ENCODE measurements at places on chromosomes 4 and X. TPM values are rescaled to one million over a fixed set of nuclear protein-coding genes. Genes with fewer than 3 reads are reported as not detected.

GRCh38 chr4:53040459-53040815, 178.3 kb downstream of the RASL11B start:
- no peak for DNase-seq

DNA sequence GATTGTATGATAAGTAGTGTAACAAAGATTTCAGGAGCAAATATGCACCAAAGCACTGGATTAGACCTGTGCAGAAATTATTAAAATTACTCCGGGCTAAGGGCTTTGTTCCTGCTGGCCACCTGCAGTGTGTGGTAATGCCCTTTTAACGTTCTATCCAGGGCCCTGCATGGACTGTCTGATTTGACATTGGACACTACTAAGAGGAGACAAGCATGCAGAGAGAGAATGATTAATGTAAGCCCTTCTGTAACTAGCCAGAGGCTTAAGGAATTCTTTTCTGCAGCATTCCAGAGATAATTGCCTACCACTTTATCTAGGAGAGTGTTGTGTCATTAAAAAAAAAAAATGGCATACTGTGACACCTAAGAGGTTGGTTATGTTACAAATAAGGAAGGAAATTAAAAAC, 117.0 kb downstream of the PCDH7 start:
- no peak for DNase-seq

DNA sequence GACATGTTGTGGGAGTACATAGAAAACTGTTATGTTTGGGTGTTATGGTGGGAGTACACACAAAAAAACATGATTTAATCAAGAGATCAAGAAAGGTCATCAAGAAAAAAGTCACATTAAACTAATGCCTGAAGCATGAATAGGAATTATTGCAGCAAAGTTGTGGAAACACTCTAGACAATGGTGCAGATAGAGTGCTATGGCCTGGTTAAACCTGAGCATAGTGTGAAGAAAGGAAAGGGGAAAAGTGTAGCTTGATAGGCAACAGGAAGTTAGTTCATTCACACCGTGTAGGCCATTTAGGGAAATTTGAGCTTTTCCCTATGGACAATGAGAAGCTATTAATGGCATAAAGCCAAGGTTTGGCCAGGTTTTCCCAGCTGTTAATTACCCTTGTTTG, 162.1 kb upstream of the EMCN start:
- DNase-seq = no peak

GRCh38 chr4:1305781-1306455, 16.2 kb downstream of the MAEA start:
- DNase-seq = no peak

- DNase-seq = no peak
Measured at GRCh38 chrX:40844471-40844870, 109.1 kb upstream of the MED14 start.

The RBM47 gene
- not detected for total RNA-seq

The CCKAR gene
- 16.8 TPM for total RNA-seq

DNA sequence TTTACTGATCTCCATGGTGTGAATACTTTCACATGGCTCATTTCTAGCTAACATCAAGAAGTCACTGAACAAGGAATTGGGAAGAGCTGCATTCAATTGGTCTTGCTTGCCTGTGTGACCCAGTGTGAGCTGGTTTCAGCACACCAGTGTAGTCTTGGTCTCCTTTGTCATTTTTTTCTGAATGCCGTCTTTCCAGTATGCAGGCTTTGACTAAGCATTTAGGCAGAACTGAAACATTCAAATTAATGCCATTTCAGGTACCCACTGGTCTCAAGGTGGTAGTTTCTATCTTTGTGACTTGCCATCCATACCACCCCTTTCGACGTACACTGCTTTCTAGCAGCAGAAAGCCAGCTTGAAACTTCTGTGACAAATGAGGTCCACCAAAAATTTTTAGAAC, 550.5 kb upstream of the BOD1L1 start:
- DNase-seq = no peak

The FAM9C gene
- not detected for total RNA-seq

The NXF2 gene
- total RNA-seq = not detected

The RRH gene
- total RNA-seq = not detected

The MAOB gene
- 0.30 TPM for total RNA-seq

The SMR3B gene
- total RNA-seq = not detected

All from MG63 (cell line).